Stimulated activated naive B cell treated with anti-CD40 and anti-IgM and Interleukin-4, amounts not matched to agents 10 μg/mL and 1 μg/mL and 100 μg/mL, for 72 hours (primary cell): ENCODE measurements at places on chromosomes 1 and 21.

DNA sequence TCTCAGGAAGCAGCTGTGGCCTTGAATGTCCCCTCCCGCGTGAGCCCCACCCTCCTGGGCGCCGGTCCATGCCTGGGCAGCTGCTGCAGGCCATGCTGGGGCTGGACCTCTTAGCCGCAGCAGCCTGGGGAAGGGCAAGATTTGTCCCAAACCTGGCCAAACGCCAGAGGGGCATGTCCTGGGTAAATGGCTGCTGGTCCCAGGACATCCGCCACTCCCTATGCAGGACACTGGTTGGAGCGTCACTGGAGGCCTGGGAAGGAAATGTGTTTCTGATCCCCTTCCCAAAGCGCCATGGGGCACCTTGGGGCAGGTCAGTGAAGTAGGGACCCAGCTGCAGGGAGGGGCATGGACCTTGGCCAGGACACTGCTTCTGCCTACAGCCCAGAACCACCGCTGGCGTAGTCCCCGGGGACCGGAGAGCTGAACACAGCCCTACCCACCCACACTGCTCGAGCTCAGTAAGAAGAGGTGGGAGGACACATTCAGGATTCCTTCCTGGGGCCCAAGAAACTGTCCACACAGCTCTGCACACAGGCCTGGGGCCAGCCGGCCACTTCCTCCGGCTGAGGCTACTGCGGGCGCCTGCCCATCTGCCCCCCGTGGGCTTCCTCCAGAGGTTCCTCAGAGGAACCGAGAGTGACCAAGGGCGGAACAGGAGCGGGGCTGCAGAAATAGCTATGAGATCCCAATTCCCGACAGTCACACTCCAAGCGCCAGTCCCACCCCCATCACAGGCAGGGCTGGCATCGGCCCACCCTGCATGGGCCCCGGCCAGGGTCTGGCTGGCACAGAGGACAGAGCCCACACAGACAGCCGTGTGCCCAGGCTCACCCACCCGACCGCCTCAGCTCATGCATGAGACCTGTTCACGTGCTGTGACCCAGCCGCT lies 10.8 kb upstream of the PLEKHG5 start:
- no peak for DNase-seq

GRCh38 chr1:16615253-16616252 lies 2.2 kb upstream of the NBPF1 start:
- DNase-seq: peak; percentile 0

GRCh38 chr1:248839168-248839555 lies 1.1 kb downstream of the ZNF672 start:
- no peak for DNase-seq

- DNase-seq: no peak
These were observed 28.7 kb downstream of the PADI3 start for GRCh38 chr1:17277511-17278159.

- no peak for DNase-seq
These were observed 15.3 kb downstream of the SMIM12 start for GRCh38 chr1:34844252-34844634.

DNA sequence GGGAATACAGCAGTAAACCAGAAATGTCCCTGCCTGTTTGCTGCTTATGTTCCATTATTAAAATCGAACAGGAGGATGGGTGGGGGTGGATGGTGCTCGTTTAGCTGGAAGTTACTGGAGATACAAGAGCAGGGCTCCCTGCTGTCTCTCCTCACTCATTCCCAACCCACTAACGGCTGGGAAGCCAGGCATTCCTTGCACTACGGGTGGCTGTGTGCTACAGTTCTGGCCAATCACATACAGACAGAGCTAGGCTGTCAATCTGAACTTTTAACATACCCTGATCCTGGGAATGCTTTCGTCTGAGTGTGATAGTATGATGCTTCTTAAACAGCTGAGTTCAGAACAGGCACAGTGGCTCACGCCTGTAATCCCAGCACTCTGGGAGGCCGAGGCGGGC lies 7.0 kb downstream of the SIPA1L2 start:
- DNase-seq: no peak

DNA sequence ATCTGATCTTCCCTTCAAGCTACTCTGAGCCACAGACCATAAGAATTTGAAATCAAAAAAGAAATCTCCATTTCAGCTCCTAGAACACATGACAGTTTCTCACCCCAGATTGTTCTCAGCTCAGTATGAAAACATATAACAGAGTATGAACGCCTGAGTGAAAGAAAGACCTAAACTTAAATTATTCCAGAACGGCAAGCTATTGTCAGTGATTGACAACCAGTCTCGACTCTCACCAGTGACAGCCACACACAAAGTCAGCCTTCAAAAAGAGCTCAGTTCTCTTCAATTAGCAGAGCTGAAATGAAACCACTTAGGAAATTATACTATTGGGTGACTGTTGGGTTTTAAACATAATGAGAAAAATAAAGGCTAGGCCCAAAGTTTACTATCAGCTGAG lies 312.8 kb downstream of the OMA1 start:
- DNase-seq: no peak

GRCh38 chr1:212949771-212950170 lies 570 bp upstream of the VASH2 start:
- no peak for DNase-seq

- no peak for DNase-seq
These were observed 35.8 kb upstream of the SOD1 start for GRCh38 chr21:31623664-31624063.

- DNase-seq: no peak
These were observed 55.9 kb downstream of the BCAR3 start for GRCh38 chr1:93625582-93626327.

DNA sequence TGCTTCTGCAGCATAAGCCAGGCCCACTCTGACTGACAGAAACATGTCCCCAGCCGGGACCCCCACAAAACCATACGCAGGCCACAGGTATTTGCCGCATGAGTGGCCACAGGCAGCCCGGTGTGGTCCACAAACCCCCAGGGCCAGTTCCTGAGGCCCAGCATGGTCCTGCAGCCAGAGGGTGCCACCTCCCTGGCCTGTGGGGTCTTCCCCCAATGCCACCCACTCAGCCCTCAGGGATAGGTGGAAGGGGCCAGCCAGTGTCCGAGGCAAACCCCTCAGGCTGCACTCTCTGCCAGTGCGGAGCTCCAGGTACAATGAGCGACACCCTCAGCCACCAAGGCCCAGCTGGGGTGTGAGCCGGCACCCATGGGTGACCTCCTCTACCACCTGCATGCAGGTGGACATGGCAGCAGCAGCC lies 43.5 kb downstream of the UBE2G2 start:
- no peak for DNase-seq

- no peak for DNase-seq
These were observed 23.8 kb downstream of the OTUD7B start for GRCh38 chr1:149986486-149987296.

DNA sequence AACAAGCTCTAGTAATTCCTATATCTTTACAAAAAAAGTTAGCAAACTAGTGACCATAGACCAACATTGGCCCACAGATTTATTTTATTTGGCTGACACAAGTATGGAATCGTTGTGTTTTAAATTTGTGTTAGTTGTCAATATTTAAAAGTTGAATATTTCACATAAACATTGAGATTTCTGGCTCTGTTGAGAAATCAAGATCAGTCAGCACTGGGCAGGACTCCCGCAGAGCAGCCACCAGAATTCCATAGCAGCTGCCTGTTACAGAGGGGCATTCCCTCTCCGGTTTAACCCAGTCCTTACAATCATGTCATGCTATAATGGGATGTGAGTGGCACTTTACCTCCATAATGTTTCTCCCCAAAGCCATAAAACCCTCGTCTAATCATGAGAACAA lies 79.2 kb upstream of the NRIP1 start:
- no peak for DNase-seq

DNA sequence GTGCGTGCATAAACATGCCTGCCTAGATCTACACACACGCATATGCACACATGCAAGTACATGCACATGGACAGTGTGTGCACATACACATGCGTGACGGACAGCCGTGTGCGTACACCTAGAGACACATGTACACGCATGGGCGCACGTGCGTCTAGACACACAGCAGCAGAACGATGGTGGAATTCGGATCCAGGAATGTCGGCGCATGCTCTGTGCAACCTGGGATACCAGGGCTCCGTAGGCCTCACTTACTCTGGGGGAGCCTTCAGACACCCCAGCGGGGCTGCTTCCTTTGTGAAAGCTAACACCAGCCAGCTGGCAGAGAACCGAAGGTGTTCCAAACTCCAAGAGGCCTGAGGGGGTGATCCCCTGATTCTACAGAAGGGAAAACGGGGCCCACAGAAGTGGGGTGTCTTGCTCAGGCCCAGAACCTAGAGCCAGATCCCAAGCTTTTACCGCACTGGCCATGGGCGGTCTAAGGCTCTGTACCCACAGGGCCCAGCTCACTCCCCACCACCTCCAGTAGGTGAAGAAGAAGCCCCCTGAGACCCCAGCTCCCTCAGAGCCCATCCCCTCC lies 27.4 kb upstream of the ARHGEF16 start:
- DNase-seq: no peak

DNA sequence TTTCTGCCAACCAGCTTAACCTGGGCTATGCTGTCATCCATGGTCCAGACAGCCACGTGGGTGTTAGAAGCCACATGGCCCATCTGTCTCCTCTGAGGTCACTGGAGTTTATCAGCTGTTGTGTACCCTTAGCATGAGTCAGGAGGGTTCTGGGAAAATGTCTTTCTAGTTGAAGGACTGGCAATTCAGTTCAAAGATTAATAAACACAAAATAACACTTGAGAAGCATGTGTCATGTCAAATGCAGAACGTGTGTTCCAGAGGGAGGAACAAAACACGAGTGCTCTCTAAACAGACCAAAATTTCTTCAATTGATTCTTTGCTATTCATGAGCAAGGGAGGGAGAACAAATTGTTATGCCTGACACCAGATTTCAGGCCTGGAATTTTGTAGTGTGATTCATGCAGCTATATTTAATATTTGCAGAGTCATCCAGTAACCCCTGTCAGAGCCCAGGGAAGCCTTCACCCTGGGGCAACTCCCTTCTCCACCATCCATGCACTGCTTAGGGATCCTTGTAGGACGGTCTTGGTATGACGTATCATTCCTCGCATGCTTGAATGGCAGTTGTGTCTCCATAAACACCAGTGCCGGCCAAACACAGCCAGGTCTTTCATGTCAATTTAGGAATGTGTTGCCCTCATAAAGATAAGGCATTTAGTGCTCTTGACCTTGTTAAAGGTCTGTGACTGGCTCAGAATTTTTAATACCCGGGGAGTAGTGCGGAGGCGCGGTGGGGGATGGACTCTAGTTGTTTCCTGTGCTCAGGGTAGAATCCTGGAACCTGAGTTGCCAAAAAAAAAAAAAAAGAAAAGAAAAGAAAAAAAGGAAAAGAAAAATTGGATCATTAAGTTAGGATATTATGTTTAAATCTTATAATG lies 27.7 kb upstream of the DYRK1A start:
- DNase-seq: no peak

DNA sequence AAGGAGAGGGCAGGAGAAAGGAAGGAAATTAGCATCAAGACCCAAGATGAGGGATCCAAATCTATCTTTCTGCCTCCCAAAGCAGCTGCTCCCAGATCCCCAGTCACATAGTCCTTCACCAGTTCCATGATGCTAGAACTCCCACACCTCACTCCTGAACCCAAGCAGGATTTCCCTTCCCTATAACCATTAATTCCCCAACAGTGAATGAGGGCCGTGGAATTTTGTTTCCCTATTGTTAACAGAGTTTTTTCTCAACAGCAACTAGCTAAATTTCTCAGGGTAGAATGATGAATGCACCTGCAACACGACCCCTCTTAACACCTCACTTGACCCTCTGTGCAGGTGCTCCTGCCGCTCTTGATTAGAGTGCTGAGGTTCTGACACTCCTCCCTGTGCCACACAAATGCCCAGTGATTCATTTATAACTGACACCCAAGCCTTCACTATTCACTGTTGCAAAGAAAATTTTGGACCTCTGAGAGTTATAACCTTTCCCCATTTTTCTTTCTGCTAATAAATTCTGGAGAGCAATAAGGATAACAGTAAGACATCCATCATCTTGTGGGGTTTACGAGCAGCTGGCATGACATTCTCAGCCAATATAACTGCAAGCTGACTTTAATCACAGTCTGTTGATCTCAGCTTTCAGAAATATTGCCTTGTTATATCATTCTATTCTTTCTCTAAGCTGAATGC lies 25.4 kb upstream of the NPL start:
- DNase-seq: no peak

- no peak for DNase-seq
These were observed 9.9 kb upstream of the COA7 start for GRCh38 chr1:52707927-52708655.

GRCh38 chr1:97412737-97413136 lies 508.1 kb downstream of the DPYD start:
- DNase-seq: no peak

DNA sequence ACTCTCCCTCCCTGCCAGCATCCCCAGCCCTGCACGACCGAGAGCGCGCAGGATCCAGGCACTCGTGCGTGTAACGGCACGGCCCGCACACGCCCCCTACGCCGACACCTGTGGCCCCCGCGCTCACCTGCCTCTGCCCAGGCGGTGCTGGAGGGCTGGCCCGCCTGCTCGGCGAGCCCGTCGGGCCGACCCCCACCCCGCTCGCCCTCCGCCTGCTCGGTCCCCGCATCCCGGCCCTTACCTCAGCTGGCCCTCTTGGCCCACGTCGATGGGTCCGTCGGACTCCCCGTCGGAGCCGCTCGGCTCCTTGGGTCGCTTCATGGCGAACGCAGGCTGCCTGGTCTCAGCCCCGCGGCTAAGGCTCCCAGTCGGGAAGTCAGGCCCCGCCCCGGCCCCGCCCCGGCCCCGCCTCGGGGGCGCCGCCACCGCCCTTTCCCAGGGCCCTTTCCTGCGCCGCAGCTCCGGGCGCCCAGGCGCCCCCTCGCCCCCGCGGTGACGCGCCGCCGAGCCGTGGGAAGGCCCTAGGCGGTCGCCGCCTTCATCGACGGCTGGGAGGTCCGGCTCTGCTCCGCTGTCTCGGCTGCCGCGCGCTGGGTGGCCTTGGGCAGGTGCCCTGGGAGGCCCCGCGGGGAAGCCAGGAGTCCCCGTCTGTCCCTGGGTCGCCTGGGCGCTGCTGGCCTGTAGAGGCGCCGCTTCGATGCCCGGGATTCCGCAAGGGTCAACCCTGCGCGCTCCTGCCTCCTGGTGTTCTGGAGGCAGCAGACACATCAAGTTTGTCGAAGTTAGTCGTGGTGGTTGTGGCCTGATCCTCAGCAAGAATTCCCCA lies at the start of gene HEYL:
TSS of gene HEYL (minus strand) at position 339 of the 826 bp plus-strand sequence. CDS start at position 321, 18 bp downstream.
- DNase-seq: peak; percentile 36

GRCh38 chr1:9823693-9823942 lies 147 bp downstream of the CLSTN1 start:
- no peak for DNase-seq

GRCh38 chr1:61356995-61357394 lies 274.6 kb downstream of the NFIA start:
- no peak for DNase-seq

DNA sequence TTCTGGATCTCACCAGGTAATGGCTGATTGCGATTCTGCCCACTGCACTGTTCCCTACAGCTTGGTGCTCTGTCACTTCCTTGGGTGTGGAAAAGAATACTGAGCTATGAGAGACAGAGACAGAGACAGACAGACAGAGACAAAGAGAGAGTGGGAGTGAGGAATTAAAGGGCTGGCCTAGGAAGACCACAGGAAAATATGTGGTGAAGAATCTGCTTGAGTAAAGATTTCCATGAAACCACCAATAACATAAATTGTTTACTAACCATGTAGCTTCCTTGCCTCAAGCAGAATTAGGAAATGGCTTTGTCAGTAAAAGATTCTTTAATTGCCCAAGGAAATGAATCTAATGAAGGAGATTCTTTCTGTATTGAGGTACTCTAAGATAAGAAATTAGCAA lies 54.4 kb downstream of the MPZL1 start:
- no peak for DNase-seq

- no peak for DNase-seq
These were observed 56.3 kb upstream of the FBXO28 start for GRCh38 chr1:224057461-224058199.

- DNase-seq: peak; percentile 87
These were observed 11.5 kb downstream of the TNFSF4 start for GRCh38 chr1:173195596-173196088.

GRCh38 chr1:211535346-211535745 lies 43.4 kb upstream of the RD3 start:
- no peak for DNase-seq
